ENCODE measurements at places on chromosomes 7 and 10.

DNA sequence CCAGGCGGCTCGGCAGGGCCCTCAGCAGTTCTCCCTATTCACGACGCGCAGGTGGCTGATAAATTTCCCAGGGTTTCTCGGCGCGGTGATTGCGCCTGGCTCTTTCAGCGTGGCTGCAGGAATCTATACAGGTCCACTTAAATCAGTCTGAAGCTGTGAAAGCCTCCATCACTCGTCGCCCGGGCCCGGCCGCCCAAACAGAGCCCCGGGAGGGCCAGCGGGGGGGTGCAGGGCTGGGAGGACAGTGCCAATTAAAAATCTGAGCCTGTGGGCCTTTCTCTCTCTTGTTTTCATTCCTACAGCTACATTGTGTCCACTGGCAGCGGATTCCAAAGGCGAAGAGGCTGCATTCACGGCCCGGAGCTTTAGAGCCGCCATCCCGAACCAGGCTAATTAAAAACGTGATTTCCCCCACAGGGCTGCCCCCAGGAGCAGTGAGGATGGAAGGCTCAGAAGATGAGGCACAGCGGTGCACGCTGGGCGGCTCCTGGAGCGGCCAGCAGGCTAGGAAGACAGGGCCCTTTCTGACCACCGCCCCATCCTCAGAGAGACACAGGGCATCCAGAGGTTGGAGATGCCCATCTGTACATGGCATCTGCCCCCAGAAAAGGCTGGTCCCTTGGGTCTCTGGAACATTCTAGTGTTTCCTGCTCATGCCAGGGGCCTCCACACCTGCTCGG is 100.7 kb downstream of the FAM53B start:
- DNase-seq: no peak

DNA sequence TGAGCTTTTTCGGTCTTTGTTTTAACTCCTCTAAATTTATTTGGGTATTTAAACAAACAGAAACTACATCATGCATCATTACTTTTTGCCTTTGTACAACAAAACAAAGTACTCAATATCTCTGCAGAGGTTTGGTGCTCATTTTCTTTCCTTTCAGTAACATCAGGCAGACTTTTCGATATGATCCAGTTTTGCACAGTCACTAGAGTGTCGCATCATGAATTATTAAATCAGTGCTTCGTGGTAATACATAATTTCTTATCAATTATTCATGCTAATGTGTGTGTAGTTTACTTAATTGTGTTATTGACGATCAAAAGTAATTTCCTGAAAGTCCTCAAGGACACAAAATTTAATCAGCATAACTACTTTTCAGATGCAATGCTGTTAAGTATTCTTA is 31.8 kb downstream of the DRGX start:
- DNase-seq: no peak

GRCh38 chr10:54081950-54082349 is 719.1 kb downstream of the PCDH15 start:
- DNase-seq: no peak

DNA sequence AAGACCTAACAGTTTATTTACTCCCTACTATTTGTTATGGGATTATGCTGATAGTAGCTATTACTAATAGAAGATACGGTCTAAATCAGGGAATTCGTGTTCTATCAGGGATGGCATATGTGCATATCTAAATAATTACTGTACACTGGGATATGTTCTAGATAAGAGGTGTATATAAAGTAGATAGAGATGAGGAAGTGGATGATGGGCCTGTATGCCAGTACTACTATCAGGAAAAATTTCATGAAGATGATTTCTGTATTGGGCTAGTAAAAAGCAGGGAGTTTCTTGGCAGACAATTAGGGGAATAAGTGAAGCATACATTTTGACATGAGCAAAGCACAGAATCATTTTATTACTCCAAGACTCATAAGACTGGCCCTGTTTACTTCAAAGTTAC is 26.2 kb downstream of the PTPN12 start:
- no peak for DNase-seq

GRCh38 chr10:48492201-48492600 is 112.7 kb downstream of the ARHGAP22 start:
- DNase-seq: no peak
